Stimulated activated CD4-positive, alpha-beta T cell treated with anti-CD3 and anti-CD28 coated beads, Interleukin-2, amount 100 ng/mL, for 24 hours (primary cell): ENCODE measurements at places on chromosomes 11 and 22.

DNA sequence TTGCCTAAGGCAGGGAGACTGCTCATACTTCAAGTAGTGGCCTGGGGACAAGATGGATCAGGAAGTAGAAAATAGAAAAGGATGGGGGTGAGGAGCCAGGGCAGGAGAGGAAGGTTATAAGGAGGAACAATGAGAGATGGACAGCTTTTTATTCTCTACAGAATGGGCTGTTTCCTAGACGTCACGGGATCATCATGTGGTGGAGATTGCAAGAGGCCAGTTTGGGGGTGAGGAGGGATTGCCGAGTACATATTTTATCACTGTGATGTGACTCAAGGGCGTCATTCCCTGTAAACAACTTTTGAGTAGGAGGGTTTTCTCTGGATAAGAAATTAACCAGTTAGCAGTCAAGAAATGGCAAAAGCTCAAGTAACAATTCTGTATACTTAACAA lies 406.3 kb downstream of the ETS1 start:
- no peak for DNase-seq

DNA sequence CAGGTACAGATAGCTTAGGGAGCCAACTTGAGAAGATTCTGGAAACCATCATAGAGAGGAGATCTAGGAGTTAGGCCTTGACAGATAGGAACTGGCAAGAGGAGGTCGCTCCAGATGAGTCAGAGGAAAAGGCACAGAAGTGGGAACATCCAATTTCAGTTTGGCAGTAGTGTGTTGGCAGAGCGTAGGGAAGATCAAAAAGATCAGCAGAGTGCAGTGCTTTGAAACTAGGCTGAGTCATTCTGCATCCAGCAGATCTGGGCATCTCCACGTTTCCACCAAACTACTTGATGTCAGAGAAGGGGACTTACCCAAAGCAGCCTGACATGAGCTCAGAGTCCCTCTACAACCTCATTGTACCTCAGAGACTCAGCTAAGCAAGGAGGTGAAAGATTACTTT lies 58.5 kb downstream of the GAB4 start:
- DNase-seq: no peak

- no peak for DNase-seq
Measured at GRCh38 chr22:25942856-25943411, 200.9 kb downstream of the MYO18B start.

DNA sequence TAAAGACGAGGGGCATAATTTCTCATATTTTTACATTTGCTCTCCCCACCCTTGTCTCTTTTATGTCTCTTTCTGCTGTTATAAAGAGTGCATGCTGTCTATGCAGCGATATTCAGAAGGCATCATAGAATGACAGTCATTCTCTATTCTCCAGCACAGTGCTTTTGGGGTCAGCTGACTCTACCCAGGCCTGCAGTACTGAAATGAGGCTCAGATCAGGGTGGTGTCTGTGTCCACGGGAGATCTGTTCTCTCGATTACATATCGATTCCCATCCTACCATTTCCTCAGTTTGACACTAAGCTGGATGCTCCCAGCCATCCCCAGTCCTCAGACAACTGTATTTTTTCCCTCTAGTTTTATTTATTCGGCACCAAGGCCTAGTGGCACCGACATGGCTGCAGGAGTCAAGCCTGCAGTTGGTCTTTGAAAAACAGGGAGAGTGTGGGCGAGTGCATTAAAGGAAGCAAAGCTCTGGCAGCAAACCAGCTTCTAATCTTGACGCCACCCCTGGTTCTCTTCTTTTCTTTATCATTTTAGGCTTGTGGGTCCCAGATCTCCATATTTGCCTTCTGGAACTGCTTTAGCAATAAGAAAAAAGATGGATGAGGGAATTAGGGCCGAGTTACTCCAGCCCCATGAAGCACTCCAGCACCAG lies 71.6 kb upstream of the PICALM start:
- DNase-seq: no peak

DNA sequence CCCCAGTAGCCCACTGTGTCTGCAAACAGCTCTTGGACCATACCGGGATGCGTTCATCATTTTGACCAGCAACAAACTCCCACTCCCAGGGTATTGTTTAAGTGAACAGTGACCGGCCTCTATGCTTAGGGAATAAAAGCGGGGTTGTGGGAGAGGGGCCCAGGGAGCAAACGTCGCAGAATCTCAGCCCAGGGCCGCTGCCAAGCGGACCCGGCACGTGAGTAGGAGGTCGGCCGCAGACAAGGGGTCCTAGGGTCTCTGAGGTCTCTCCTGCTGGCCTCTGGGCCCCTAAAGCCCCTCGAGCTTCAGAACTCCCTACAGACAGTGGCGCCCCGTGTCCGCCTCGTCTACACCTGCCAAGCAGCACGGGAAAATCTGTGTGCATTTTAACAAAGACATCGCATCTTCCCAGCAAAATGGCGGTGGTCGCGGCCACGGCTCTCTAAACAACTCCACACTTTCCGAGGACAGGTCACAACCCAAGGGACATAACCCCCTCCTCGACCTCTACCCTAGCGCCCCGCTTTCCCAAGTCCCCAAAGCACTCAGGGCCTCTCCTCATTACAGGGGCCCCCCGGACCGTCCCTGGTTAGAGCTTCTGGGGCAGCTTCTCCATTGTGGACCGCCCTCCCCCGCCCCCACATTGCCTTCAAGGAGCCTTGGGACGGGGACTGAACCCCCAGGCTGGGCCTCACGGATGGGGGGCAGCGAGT lies 3.9 kb upstream of the GCAT start:
- DNase-seq: no peak

DNA sequence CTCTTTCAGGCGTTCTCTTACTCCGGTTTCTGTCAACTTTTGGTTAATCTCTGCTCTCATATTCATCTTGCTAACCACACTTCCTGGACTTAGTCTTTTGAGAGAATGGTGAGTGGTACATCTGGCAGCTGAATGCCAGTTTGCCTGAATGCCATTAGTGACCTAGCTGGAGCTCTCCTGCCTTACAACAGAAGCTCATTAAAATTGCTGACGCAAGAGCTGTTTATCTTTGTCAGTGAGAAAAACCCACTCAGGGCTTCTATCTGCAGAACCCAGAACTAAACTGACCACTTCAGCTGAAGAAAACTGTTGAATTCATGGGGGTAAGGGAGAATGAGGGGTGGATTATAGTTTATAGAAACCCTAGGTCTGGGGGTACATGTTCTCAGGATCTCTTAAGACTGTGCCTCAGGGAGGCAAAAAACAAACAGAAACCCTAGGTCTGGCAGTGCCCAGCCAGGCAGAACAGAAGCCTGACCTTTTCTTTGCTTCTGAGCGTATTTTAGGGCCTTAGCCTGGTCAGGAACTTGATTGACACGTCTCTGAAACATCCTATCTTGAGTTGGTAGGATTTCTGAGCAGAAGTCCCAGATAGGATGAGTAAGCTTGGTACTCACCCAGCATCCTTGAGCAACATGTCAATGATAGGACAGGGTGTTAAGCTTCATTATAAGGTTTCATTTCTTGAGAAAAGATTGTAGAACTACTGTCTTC lies 52.8 kb upstream of the YWHAH start:
- no peak for DNase-seq

GRCh38 chr11:127114035-127114434 lies 113.5 kb upstream of the KIRREL3 start:
- DNase-seq: no peak

DNA sequence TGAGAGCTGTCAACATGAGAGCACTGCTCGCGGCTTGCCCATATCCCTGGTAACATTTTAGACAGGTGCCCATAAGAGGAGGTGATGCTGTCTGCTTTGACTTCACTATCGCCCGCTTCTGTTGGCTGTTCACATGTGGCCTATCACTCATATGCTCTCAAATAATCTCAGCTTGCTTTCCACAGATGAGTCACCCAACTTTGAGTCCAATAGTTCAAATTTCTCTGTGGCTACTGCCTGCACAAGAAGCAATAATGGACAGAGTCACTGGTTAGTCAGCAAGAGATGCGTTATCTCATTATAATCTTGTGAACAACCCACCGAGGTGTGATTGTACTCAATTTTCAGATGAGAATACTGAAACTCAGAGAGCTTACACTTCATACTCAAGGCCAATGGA lies 1714.1 kb downstream of the LRRC4C start:
- DNase-seq: no peak
